ENCODE measurements at places on chromosomes 16 and 17.
A peak's percentile ranks its signal among the peaks of the same experiment; 100 is the strongest.

- no peak for DNase-seq
Measured at GRCh38 chr17:6551869-6552531, 4.4 kb downstream of the PITPNM3 start.

DNA sequence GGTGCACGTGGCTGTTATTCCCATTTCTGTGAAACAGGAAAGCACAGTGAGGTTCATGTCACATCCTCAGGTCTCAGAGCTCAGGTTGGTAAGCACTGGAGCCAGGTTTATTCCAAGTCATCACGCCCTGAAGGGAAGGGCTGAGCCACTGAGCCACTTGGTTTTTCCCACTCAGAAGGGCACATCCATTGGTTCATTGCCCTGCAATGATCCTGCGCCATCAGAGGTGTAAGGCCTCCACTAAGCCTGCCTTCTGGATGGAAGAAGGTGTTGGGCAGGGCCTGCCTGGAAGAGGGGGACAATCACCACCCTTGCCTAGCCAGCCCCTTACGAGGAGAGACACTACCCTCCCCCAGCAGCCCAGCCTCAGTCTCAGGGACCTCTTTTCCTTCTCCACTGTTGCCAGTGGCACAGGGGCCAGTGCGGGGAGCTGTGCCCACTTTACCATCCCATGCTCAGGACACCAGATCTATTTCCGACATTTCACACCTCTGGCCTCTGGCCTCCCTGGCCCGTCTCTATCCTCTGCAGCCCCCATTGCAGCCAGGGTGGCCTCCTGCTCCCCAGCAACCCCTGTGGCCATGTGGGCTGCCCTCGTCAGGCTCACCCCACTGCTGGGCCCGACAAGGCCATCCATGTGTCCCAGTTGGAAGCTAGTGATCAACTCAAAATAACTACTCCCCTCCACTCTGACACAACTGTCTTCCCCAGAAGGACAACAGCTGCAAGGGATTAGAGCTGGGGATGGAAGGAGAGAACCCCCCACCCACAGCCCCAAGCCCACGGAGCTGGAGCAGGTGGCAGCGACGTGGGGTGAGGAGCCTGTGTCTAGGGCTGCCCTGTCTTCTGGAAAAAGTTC, 29.9 kb downstream of the CFAP20 start:
- DNase-seq: no peak

DNA sequence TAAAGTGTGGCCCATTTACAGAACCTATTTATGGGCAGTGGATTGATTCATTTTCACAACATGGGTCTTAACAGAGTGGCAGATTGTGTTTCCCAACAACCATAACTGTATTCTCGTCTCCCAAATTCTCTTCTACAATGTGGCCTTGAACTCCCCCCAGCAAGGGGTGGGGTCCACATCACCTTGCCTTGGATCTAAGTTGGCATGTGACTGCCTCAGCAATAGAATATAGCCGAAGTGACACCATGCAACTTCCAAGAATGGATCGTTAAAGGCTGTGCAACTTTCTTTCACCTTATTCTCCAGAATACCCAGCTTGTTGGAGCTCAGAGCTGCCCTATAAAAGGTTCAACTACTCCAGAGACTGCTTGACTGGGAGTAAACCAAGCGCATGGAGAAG, 72.0 kb upstream of the CDH5 start:
- DNase-seq: no peak

GRCh38 chr16:11611871-11612664, 25.3 kb upstream of the LITAF start:
- no peak for DNase-seq

- DNase-seq: no peak
Measured at GRCh38 chr17:72455562-72455961, 334.7 kb downstream of the SOX9 start.

DNA sequence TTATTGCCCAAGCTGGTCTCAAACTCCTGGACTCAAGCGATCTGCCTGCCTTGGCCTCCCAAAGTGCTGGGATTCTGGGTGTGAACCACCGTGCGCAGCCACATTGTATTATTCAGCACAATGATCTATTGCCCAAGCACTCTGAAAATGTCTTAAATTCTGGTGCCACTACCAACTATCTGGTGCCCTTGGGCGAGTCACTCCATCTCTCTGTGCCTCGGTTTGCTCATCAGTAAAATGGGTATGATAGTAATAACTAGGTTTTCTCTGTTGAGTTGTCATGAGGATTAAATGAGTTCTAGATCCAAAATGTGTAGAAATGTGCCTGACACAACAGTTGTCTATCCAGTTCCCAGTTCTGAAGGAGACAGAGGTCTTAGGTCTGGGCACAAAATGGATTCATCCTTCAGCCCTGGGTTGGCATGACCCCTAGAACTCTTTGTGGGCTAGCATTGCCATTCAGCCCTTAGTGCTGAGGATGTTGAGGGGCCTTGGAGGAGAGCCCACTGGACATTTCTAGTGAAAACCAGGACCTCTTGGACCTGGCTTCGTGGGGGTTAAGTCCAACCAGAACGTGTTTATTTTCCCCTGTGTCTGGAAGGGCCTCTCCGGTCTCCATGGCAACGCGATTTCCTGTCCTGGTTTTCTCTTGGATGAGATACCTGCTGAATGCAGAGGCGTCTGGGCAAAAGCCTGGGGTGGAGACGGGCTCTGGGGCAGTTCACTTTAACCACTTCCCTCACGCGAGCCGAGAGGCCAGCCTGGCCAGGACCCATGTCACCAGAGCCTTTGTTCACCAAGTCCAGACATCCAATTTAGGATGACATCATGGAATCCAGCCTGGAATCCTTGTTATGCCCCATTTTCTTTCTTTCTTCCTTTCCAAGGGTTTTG, 43.7 kb upstream of the TNRC6A start:
- DNase-seq: peak; percentile 85

GRCh38 chr17:38879878-38880665, 10.2 kb downstream of the LASP1 start:
- peak; percentile 74 for DNase-seq

DNA sequence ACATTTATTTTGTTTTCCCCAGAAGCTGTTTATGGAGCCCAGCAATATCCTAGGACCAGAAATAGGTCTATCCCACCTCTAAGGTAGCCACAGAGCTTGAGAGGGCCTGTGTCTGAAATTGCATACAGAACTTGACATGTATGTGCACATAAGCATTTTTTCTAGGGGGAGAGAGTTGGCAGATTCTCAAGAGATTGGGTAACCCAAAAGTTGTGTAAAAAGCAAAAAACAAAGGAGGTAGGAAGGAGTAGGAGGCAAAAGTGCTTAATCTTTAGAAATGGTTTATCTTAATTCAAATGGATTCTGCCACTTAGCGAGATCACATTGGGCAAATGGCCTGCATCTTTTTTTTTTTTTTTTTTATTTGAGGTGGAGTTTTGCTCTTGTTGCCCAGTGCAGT, 3.5 kb downstream of the PLK1 start:
- no peak for DNase-seq

DNA sequence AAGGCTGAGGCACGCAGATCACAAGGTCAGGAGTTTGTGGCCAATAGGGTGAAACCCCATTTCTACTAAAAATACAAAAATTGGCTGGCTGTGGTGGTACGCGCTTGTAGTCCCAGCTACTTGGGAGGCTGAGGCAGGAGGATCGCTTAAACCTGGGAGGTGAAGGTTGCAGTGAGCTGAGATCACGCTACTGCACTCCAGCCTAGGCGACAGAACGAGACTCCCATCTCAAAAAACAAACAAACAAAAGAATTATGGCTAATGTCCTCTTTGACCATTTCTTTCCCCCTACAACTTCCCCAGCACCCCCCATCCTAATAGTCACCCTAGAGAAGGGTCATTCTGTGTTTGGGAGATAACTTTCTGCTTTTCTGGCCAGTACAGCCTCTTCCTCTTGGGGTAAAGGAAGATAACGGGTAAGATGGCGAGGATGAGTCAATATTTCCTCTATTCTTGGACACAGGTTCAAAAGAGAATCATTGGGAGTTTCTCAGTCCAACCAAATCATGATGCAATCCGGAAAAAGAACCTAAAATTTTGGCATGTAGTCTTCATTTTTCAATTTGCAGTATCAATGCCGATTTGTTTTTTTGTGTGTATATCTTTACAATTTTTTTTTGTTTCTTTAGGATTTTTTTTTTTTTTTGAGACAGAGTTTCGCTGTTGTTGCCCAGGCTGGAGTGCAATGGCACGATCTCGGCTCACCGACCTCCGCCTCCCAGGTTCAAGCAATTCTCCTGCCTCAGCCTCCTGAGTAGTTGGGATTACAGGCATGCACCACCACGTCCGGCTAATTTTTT, 107.6 kb upstream of the MED13 start:
- no peak for DNase-seq

GRCh38 chr17:32285306-32285705, 19.7 kb downstream of the RHBDL3 start:
- no peak for DNase-seq

- DNase-seq: no peak
Measured at GRCh38 chr17:1197781-1198490, 18.2 kb upstream of the ABR start.

DNA sequence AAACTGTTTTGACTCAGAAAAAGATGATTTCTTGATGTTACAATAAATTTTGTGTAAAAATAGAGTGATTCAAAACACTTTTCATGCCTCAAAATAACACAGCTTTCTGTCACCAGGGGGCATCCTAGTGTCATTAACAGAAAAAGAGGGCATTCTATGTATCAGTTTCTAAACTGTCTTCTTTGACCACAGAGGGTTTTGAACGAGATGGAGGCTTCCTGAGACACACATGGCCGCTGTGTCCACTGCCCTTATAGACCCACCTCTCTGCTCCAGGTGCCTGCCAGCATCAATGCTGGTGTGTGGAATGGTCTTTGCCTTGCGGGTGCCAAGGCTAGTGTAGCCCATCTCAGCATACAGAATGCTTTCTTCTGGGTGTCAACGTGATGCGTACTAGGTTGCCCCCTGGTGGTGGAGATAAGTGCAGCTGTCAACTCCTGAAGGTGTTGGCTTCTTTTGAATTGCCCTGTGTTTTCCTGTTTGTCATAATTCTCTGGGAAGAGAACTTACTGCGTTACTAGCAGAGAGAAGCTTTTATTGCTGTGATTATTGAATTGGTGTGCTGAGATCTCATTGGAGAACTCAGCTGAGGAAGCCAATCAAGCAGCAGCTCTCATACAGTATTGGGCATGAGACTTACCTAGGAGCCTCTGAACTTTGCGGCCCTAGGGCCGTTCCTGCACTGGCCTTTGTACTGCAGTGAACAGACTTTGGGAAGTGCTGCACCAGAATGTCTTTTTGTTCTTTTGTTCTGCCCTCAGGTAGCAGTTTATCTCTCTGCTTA, 38.6 kb downstream of the USP10 start:
- peak; percentile 82 for DNase-seq

DNA sequence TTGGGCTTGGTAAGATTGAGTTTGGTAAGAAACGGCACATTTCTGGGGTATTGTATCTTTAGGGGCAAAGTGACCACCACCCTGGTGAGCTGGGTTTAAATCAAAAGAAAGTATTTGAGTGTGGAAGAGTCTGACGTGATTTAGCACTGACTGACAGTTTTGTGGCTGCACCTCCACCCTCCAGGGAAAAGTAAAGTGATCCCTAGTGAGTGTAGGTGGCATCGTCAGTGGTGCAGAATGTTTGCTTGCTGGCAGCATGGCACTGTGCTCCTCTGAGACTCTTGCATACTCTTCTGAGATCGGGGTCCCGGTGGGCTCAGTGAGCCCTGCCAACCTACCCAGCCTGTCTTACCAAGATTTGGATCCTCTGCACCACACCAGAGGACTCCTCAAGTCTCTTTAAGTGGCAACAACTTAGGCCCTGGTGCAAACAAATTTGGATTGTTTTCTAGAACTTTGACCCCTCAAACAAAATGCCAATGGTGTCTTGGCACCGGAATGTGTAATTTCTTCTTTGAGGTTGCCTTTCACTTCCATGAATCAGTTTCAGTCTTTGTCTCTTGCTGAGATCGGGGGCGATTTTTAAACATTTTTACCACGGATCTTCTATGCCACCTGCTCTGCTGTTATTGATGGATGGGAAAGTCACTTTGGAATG, 2.8 kb downstream of the PRKCB start:
- no peak for DNase-seq
